ENCODE measurements at places on chromosomes 1 and 21. TPM values are rescaled to one million over a fixed set of nuclear protein-coding genes. Genes with fewer than 3 reads are reported as not detected.
A peak's percentile ranks its signal among the peaks of the same experiment; 100 is the strongest.

DNA sequence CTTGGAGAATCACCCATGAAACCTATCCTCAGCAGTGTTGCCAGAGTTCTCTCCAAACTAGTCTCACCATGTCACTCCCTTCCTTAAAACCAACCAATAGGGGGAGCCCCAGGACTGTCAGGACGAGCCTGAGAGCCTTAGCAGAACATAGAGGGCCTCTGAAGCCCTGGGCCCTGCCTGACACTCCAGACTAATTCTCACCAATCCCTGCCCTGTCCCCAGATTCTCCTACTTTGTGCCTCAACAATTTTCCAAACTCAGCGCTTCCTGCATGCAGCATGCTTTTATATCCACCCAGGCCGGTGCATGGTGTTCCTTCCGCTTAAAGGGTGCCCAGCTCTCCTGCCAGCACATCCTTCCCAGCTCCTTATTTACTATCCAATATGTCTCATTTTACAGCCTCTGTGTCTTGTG, 42.7 kb downstream of the HSD3B1 start:
- no peak overlapping the region for H3K4me3 ChIP-seq
- peak; percentile 47 for DNase-seq
- no peaks in the 10 kb centered on the region for H3K36me3 ChIP-seq
- no peaks in the 10 kb centered on the region for H3K27me3 ChIP-seq
- peak overlapping the region; percentile 8 for H3K27ac ChIP-seq
- no peaks in the 10 kb centered on the region for H3K4me1 ChIP-seq

MSH4 gene
- total RNA-seq, result 0.05 TPM

CDK11B gene
- total RNA-seq, result 15.0 TPM

DNA sequence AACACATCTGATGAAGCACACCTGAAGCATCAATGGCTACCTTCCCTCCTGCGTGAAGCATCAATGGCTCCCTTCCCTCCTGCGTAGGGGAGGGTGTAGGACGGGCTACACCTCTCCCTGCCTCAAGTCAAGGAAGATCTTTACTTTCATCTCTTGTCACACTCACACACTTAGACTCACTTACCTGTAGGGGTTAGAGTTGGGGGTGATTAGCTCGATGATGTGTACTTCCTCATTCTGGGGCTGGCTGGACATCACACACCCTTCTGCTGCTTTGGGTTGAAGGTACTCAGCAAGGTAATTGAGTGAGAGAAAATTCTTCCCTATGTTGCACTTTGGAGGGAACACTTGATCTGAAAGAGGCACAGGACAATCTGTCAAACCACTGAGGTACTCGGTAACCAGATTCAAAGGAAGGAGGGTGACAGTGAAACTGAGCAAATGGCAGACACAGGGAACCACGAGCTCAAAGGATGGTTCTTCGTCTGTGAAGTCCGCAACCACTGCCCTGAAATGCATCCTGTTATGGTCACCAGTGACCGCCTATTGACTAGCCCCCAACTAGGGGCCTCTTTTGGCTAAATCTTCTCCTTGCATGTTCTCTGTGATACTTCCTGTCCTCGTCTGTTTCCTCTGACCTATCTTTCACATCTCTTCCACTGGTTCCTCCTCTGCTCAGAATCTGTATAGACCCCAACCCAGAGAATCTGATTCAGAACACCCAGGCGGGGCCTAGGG, 156.2 kb downstream of the TGFBR3 start:
- peaks cover 6% of the 10 kb centered on the region for H3K4me1 ChIP-seq
- no peak overlapping the region for H3K27ac ChIP-seq
- DNase-seq, result no peak
- H3K36me3 ChIP-seq, result no peaks in the 10 kb centered on the region
- H3K4me3 ChIP-seq, result no peak overlapping the region

DNA sequence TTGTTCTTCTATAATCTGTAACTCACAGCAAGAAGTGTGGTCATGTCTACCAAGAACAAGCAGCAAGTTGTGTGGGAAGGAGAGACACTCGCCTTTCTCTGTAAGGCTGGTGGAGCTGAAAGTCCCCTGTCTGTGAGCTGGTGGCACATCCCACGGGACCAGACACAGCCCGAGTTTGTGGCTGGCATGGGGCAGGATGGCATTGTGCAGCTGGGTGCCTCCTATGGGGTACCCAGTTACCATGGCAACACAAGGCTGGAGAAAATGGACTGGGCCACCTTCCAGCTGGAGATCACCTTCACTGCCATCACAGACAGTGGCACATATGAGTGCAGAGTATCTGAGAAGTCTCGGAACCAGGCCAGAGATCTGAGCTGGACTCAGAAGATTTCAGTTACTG, 15.5 kb downstream of the CD101 start:
- H3K4me3 ChIP-seq, result no peak overlapping the region
- DNase-seq, result no peak
- H3K27ac ChIP-seq, result no peak overlapping the region
- no peaks in the 10 kb centered on the region for H3K36me3 ChIP-seq
- H3K4me1 ChIP-seq, result no peaks in the 10 kb centered on the region
- no peaks in the 10 kb centered on the region for H3K27me3 ChIP-seq

- H3K27me3 ChIP-seq, result no peaks in the 10 kb centered on the region
- no peak for DNase-seq
- no peaks in the 10 kb centered on the region for H3K4me1 ChIP-seq
- no peak overlapping the region for H3K27ac ChIP-seq
- H3K4me3 ChIP-seq, result no peak overlapping the region
Measured at GRCh38 chr1:224359207-224359606, 2.5 kb downstream of the CNIH4 start.

- H3K27ac ChIP-seq, result no peak overlapping the region
- no peaks in the 10 kb centered on the region for H3K27me3 ChIP-seq
- no peaks in the 10 kb centered on the region for H3K4me1 ChIP-seq
- no peak for DNase-seq
- no peak overlapping the region for H3K4me3 ChIP-seq
- H3K36me3 ChIP-seq, result no peaks in the 10 kb centered on the region
Measured at GRCh38 chr1:227518876-227519275, 44.5 kb upstream of the ZNF678 start.

DNA sequence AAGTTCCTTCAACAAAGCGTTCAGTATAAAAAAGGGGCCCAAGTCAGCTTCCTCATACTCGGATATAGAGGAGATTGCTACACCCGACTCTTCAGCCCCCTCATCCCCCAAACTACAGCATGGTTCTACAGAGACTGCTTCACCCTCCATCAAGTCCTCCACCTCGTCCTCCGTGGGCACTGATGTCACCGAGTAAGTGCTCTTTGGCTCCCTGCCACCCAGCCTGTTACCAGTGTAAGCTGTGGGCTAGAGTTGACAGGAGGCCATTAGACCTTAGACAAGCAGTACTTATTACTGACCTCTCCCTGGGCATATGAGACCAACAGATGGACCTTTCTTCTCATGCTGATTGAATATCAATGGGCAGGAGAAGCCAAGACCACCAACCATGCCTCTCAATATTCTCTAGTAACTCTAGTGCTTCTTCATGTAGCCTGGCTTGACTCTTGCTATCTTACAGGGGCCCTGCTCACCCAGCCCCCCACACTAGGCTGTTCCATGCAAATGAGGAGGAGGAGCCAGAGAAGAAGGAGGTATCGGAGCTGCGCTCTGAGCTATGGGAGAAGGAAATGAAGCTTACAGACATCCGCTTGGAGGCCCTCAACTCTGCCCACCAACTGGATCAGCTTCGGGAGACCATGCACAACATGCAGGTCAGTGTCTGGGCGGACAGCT, 20.9 kb upstream of the IPO9 start:
- DNase-seq, result no peak
- H3K27ac ChIP-seq, result no peak overlapping the region
- H3K4me1 ChIP-seq, result no peaks in the 10 kb centered on the region

Measured in prostate gland (tissue), 2 donors.